ENCODE measurements at places on chromosomes 13 and 19.

GRCh38 chr13:113898391-113898790 lies 34.5 kb upstream of the GAS6 start:
- DNase-seq: no peak

DNA sequence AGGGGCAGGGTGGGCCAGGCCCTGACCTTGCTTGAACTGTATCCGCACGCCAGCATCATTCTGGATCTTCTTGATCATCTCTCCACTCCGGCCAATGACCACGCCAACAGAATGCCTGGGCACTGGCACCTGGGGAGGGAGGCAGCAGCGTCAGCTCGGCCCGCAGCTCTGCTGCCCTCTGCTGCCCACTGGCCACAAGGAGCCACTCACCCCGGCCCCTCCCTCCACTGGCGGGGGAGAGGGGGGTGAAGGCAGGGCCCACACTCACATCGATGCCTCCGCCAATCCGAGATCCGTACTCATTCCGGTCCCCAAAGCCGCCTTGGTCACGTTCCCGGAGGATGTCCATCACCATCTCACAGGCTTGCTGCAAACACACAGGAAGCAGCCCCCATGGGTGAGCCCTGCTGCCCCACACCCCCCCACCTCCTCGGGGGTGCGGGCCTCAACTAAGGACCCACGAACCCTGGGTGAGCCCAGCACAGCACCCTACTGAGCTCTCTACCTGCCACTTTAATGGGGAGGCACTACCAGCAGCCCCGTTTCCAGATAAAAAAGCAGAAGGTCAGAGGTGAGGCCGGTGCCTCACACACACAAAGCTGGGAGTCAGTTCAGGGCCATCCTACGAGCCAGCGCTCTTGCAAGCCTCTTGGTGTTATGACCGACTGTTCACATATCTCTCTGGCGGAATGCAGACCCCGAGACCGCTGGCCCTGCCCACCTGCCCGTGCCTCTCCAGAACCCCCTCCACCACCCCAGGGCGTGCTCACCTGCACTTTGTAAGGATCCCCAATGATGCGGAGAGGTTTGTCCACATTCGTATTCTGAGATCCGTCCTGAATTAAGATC lies 6.7 kb downstream of the KHSRP start:
- DNase-seq: no peak

DNA sequence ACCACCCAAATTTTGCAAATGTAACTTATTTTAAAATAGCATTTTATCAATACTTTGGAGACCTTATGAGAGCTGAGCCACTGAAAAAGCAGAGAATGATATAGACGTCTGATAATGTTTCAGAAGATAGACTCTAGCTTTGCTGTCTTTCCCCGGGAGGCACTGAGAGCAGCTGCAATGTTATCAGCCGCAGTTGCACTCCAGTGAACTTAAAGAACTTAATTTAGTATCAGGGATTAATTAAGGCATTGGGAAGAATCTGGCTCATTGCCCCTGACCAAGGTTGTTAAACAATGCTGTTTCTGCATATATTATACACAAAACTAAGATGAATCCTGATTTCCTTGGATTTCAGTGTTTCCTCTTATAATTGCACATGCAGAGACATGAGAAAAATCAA lies 75.7 kb upstream of the SGCG start:
- DNase-seq: no peak

GRCh38 chr13:73531014-73531413 lies 472.2 kb downstream of the KLF5 start:
- DNase-seq: no peak

GRCh38 chr19:46451352-46451751 lies 20.0 kb downstream of the PNMA8A start:
- no peak for DNase-seq

DNA sequence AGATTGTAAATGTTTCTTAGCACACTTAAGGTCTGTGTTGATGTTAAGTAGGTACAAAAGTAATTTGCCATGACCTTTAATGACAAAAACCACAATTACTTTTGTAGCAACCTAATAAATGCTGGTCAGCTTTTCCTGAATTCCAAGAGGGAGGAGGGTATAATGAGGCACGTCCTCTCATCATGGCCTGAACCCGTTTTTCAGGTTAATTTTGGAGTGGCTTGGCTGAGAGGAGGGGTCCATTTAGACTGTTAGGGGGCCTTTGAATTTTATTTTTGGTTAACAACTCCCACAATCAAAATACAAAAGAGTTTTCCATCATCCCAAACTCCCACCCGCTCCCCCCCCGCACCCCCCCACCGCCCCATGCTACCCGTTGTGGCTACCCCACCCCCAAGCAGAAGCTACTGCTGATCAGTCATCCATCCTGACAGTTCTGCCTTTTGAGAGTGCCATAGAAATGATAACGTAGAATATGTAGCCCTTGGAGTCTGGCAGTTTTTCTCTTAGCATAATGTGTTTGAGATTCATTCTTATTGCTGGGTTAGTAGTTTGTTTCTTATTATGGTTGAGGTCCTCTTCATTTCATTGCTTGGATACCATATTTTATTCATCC lies 14.4 kb upstream of the PLEKHF1 start:
- no peak for DNase-seq

GRCh38 chr19:13044231-13044836 lies 49.1 kb downstream of the NFIX start:
- no peak for DNase-seq

GRCh38 chr19:19630426-19630825 lies 2.4 kb upstream of the LPAR2 start:
- no peak for DNase-seq

DNA sequence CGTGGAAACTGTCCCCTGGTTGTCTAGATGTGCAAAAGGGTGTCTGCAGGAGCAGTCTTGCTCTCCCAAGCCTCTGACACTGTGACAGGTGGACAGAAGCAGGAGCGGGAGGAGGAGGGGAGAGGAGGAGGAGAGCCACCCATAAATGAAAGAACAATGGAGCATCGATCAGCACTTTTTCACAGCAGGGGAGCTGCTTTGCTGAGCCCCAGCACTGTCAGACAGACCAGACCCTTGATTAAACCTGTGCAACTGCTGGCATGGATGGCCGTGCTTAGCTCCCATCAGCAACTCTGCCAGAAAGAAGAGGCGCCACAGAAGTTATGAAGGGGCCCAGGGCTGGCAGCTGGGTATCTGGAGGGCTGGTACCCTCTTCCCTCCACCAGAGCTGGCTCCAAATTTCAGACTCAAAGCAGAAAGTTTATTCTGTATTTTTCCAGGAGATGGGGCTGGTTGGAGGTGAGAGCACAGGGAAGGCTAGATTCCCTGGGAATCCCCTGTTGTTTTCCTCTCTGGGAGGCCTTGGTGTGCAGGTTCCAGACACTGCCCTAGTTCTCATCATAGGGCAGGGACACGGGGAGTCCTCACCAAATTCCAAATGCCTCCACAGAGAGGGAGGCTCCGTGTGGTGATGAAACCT lies 1192.2 kb downstream of the UQCRFS1 start:
- DNase-seq: no peak

DNA sequence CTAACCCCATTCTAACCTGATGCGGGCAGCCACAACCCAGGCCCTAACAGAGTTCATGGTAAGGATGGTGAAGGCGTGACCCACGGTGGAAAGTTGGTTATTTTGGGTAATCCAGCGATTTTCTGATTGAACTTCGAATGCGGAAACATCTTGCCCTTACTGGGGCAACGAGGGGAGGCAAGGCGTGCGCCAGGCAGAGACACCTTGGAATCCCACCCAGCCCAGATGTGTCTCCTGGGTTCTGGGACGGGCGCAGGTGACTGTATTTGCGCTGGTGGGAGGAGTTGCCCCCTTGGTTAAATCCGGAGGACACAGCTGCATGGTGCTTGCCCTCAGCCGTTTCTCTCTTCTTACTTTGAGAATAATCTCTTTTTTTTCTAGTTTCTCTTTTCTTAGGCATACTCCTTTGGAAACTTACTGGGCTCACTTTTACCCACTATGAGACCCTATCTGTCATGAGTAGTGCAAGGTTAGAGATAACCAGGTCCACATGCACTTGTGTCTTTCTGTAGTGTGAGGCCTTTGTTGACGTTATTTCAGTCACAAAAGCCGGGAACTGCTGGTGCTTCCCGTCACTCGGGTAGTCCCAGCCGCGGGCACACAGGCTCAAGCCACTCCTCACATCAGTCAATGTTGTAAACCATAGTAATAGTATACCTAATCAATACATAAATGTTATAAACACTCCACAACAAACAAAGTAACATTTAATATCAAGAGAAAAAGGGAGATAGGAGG lies 81.5 kb downstream of the ATP11A start:
- DNase-seq: no peak

DNA sequence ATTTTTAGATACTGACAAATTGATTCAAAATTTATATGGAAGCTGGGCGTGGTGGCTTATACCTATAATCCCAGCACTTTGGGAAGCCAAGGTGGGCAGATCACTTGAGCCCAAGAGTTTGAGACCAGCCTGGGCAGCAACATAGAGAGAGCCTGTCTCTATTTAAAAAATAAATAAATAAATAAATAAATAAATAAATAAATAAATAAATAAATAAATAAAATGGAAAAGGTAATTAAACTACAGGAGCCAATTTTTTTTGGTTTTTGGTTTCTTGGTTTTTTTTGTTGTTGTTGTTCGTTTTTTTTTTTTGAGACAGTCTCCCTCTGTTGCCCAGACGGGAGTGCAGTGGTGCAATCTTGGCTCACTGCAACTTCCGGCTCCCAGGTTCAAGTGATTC lies 29.4 kb upstream of the TRIM13 start:
- no peak for DNase-seq

GRCh38 chr13:55705971-55706370 lies 1434.7 kb upstream of the PRR20A start:
- DNase-seq: no peak

GRCh38 chr19:46213156-46213555 lies 16.4 kb upstream of the IGFL1 start:
- no peak for DNase-seq

- no peak for DNase-seq
These were observed 3.4 kb upstream of the URAD start for GRCh38 chr13:27991881-27992280.

DNA sequence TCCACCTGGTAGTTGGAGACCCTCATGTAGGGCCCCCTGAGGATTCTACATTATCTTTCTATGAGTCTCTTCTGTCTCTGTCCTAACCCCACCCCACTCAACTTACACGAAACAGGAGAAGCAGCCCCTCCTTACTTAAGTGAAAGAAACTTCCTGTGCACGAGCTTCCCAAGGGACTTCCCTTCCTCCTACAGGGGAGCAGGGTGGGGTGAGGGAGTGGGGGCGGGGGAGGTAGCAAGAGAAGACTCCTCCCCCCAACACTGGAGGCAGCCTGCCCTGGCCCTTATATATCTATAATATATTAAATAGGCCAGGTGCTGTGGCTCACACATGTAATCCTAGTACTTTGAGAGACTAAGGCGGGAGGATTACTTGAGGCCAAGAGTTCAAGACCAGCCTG lies 5.5 kb upstream of the PDE4C start:
- no peak for DNase-seq

DNA sequence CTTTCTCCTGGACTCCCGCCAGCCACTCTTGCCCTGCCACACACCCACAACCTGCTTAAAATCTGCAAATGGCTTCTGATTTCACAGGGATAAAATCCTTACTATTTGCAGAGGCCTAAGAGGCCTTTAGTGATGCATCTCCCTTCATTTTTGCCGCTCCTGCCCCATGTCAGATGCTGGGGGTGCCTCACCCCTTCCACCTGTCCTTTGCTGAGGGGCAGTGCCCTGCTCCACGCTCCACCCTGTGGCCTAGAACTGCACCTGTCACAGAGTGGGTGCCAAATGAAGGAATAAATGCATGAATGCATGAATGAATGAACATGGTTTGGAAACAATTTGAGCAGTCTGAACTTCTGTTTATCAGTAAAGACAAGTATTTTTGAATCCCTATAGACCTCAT lies 34.1 kb upstream of the UQCRFS1 start:
- DNase-seq: no peak

DNA sequence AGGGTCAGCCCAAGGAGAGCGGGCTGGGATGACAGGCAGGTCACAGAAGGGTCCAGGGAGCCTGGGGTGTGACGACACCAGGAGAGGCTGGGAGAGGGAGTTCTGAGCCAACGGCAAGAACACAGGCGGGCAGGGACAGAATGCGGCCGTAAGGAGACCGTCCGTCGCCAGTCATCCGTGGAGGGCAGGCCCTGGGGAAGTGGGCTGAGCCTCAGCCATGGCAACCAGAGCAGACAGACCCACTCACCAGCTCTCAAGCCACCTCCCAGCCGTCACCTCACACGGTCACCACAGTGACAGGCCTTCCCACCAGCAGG lies 3.7 kb upstream of the TMEM86B start:
- no peak for DNase-seq

- no peak for DNase-seq
These were observed 66.0 kb upstream of the TPP2 start for GRCh38 chr13:102530751-102531150.

DNA sequence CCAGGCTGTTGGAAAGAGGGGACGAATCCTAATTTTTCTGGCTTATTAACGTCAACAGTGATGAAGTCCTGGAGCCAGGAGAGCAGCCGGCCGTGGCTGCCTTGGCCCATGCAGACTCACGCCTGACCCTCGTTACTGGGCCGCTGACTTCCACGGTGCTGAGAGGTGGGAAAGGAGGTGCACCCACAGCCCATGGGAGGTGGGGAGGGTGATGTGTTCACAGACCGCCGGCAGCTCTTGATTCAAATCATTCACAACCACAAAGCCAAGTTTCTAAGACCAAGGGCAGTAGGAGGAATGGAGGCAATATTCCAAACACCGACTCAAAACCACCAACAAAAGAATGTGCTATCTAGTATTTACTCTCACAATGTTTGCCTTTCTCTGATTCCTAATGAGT lies 24.3 kb downstream of the COL4A2 start:
- DNase-seq: no peak

DNA sequence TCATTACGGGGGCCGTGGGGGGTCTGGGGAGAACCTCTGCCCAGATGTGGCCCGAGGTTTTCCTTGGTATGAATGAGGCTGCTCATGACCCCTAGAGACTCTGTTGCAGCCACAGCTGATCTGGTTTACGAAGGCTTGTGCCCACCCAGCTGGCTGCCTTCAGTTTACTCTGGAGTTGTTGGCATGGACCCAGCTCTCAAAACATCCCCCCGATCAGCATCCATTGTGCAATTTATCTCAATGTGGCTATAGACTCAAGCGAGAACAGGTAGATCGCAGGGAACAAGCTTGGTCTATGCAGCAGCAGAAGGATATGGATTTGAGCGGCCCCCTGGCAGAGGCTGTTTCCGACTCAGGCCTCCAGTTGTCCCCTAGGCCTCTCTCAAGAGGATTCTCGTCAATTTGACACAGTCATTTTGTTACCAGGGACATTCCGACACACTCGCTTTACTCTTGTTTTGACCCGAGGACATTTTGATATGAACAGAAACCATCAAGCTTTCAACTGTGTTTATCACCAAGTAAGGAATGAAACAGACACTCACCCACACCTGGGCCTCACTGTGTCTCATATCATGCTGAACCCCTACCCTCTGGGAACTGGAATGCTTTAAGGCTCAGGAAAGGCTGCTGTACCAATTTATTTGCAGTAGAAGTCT lies 161.5 kb downstream of the KATNAL1 start:
- DNase-seq: no peak

DNA sequence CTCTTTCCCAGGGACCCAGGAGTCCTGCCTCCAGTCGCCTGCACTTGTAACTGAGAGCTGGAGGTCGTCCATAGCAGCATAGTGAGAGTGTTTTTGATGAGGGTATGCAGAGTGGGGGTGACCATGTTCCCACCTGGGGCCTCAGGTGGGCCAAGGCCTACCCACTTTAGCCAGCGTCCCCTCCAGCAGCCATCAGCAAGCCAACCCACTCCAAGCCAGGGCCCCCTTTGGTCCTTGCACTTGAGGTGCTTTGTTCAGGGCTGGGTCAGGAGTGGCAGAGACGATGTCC lies 11.9 kb upstream of the SMG9 start:
- DNase-seq: no peak
